ENCODE measurements at places on chromosomes 16 and 17.

DNA sequence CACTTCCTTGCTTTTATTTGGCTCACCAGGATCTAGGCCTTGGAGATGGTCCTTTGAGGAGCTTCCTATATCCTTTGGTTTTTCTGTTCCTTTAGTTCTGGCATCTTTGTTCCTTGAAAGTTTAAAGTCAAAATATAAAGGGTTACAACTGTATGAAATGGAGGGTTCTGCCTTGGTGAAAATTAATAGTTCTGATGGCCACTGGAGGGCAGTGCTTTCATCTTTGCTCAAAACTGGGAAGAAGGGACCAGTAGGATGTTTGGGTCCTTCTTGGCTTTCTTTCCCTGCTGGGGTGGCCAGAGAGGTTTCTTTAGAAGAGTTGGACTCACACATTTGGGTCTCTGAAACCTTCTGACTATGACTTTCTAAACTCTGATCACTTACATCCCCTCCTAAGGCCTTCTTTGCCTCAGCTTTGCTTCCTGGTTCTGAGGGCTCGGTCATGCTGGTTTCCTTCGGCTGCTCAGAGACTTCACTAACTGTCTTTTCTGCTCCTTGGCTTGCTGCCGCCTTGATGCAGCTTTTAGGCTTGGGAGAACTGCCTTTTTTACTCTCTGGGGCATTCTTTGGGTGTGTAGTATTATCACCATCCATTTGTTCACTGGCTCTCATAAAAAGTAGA lies 10.9 kb upstream of the ITGA2B start:
- DNase-seq: no peak

DNA sequence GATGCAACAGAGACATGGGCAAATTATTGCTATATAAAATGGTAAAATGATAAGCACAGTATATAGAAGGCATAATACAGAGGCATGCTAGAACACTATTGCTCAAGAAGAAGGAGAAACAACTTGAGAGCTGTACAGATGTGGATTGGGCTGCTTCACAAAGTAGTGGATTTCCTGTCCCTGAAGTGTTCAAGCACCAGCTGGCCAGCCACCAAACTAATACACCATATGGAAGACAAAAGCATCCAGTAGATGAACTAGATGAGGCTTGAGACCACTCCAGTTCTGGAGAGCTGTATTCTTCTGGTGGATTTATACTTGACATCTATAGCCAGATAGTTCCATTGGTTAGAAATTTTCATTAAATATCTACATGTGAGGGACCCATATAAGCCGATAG lies 134.1 kb upstream of the GNAO1 start:
- DNase-seq: no peak

DNA sequence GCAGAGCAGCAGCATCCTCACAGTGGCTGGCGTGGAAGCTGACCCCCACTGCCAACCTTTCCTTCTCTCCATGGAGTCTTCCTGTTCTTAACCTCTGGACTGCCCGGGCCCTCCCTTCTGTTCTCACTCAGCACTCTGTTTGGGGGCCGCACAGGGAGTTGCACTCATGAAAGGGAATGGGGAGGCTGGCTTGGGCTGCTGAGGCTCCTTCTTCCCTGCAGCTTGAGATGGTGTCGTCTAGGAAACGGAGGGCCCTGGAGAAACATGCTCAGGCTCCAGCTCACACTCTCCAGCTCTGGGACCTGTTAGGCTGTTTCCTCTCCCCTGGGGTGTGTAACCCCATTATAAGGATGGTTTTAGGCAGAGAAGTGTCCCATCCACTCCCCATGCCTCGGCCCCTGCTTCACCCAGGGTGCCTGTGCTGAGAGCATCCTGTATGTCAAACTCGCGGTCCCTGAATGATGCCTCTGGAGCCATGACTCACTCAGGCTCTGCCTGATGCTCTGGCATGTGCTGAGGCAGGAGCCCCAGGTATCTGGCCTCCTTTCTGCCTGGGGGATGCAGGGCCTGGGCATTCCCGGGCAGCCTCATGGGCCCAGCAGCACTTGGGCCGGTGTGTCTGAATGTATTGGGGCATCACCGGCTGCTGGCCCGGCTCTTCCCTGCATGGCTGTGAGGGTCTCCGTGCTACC lies 18.9 kb downstream of the TMEM94 start:
- DNase-seq: no peak

- DNase-seq: no peak
These were observed 1.1 kb downstream of the VASN start for GRCh38 chr16:4372578-4373355.

DNA sequence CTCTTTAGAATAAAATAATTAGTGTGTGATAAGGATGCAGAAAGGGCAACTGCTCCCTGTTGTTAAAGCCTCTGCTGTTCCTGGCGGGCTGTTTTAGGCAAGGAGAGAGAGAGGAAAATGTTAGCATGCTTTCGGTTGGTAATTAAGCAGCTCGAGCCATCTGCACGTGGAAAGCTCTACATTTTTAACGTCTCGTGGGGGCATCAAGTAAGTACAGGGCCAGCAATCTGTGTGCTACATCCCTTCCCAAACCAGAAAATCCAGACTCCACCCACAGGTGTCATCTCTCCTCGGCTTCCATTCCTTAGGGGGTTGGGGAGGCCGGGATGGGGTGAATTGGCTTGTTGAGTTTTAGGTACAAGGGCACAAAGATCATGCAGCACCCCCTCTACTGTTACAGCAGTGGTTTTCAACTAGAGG lies 62.4 kb upstream of the MARCHF10 start:
- no peak for DNase-seq

DNA sequence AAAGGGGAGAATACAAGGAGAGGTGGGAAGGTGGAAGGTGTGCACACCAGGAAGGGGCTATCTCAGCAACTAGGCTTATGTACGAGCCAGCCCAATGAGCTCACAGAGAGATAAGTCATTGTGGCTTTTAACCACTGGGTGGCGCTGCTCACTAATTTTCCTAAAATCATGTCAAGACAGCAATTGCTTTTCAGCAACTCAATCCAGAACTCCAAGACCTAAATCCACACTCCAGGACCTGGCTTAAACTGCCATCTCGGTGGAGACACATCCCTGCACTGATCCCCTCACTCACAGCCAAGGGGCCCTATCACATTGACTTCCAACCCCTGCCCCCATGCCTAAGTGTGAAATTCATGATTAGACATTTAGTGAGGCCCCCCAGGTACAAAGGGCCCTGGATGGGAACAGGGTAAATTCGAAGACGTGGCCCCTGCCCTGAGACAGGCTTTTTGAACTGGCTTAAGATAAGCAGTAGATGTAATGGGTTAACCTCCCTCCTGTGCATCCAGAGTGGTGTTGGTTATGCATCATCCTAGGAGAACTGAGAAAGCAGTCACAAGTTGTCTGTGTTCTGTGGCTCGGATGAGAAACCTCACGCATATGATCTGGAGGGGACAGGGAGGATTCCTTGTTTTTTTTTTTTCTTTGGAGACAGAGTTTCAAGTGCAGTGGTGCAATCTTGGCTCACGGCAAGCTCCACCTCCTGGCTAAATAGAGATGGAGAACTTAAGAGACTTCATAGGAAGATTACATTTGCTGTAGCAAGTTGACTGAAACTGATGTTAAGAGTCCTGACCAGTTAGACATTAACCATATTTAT lies 11.5 kb downstream of the CCL16 start:
- no peak for DNase-seq

GRCh38 chr16:66023481-66023880 lies 343.0 kb upstream of the CDH5 start:
- DNase-seq: no peak

GRCh38 chr17:8703001-8703400 lies 41.6 kb downstream of the CCDC42 start:
- DNase-seq: no peak

DNA sequence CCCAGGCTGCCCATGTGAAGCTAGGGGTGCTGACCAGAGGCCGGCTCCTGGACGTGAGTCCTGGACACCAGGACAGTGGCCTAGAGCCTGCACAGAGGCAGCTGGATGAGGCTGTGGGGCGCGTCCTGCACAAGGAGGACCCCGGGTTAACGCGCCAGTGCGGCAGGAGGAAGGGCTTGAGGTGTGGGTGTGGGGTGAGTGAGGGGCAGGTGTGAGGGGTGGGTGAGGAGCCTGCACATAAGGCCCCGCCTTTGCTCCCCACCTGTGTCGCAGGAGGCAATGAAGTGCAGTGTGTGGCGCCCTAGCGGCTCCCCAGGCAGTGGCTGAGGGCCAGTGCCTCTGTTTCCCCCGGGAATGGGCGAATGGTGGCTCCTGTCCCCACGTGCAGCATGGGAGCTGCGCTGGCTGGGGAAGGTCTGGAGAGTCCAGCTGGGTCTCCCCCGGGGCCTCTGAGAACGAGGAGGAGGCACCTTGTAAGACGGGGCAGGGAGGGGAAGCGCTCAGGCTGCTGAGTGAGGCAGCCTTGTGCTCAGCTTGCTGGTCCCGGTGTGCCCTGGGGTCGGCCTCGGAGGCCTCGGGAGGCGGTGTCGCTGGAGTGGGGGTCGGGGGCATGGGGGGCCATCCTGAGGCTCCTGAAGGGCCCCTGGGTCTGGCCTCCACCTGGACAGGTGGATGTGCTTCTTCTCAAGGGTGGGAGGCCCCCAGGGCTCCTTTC lies 3.2 kb downstream of the CD7 start:
- no peak for DNase-seq
